ENCODE measurements at places on chromosomes 6 and 20.

DNA sequence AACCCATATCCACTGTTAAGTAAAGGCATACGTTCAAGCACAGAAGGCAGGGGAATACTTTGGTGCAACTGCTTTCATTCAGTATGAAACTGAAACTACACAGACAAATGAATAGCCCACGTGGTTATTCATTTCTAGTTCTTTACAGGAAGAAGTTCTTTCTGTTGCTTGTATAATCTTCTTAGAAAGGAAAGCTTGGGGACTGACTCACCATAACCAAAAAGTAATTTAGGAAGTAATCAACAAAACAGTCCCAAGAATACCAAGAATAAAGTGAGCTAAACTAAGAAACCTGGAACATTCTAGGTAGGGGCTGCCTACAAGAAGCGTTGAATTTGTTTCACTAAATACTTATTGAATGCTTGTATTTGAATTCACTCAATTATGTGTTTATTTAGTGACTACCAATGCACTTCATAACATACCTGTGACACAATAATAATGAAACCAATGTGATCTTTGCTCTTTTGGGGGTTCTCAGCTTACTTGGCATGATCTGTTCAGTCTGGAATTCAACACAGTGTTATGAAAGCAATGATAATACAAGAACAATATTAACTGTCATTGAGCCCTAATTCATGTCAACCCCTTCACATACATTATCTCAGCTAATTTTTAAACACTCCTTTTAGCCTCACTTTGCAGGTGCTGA lies 25.1 kb upstream of the KIAA0408 start:
- DNase-seq, result no peak

GRCh38 chr6:90471263-90471662 lies 115.6 kb downstream of the MAP3K7 start:
- no peak for DNase-seq

DNA sequence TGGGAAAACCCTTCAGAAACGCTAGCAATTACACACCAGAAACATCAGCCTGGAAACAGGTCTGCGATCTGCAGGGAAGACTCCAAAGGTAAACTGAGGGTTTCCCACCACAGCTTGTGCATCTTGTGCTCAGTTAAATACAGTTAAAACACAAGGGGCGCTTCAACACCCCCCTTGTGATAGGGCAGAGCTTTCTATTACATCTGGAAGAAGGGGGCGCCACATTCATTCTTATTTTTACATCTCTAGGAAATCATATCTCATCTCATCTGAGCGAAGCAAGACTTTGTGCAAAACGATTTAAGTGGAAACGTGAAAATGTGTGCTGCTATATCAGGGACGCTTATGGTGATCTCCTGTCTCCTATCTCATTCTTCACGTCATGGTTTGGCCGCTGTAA lies 58.5 kb downstream of the PRND start:
- no peak for DNase-seq

- DNase-seq, result no peak
These were observed 20.8 kb upstream of the GMDS start for GRCh38 chr6:2266031-2266795.

- no peak for DNase-seq
These were observed 46.3 kb upstream of the ENTPD6 start for GRCh38 chr20:25148982-25149846.

DNA sequence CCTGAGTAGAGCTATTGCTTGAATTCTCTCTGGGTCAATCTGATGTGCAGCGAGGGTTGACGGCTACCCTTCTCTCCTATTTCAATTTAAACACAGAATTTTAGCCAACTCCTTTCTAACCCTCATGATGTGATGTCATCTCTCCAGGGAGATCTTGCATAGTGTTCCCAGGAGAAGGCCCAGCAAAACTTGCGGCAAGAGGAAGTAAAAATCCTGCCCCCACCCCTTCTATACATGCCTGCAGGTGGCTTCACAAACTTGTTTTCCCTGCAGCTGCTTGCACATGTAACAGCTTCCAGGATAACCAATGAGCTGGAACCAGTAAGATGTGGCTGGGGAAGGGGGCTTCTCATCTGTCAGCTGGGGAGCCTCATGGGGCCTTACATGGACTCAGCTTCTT lies 169.3 kb upstream of the CDH4 start:
- no peak for DNase-seq

GRCh38 chr6:166307082-166308032 lies 835 bp downstream of the PRR18 start:
- DNase-seq, result peak; percentile 58

DNA sequence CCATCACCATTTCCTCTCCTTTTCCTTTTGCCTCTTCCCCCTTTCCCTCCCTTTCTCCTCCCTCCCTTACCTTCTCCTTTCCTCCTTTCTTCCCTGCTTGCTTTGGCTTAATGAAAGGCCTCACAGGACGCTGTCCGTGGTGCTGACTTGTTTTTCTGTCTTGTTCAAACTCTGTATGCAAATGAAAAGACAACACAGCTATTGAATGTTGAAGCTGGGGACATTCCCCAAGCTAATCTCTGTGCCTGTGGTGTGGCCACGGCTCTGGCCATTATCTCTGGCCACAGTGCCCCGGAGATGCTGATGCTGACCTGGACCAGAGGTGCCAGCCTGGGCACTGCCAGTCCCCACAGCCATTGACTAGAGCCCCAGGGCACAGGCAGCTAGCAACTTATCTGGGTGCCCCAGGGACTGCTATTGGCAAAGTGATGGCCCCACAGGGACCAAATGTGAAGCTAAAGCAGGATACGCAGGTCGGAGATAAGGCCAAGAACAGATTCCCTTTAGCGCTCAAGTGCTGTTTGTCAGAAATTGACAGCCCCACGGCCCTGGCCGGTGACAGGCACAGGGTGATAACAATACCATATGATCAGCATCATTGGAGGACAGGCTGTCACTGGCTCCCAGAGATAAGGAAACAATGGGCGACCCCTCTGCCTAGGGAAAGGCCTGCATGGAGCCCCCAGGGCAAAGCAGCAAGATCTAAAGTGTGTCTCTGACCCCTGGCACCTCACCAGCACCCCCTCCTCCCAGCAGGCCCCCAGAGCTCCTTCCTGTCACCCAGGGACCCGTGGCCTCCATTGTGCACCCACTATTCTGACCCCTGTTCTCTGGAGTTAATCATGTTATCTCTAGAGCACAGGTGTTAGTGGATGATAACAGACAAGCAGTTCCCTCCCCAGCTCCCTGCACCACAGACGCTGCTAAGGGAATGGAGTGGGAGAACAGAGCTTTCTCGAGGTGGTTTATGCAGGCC lies 31.6 kb upstream of the SLC32A1 start:
- DNase-seq, result peak; percentile 82

- no peak for DNase-seq
These were observed 787 bp upstream of the CARMIL1 start for GRCh38 chr6:25278261-25278913.

DNA sequence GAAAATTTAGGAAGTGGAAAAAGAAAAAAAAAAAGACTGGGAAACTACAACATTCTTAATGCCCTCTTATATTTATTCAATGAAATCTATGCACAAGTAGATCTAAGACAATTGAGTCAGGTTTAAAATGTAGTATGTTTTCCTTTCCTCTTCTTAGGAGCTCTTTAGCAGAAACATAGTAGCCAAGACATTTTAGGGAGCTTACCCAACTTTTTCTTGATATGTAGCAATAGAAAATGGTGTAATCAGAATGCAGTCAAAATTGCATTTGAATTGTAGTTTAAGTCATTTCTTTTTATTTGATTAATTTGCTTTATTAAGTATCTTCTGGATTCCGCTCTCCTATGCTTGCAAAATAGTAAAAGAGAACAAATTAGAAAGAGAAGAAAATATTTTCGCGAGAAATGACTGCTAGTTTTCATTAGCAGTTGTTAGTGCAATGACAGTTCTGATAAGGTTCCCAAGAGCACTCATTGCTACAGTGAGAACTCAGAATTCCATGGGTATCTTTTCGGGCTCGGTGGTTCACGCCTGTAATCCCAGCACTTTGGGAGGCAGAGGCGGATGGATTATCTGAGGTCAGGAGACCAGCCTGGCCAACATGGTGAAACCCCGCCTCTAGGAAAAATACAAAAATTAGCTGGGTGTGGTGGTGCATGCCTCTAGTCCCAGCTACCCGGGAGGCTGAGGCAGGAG lies 52.2 kb downstream of the JARID2 start:
- DNase-seq, result no peak

- DNase-seq, result no peak
These were observed 106.6 kb downstream of the SGK1 start for GRCh38 chr6:134211297-134211696.

DNA sequence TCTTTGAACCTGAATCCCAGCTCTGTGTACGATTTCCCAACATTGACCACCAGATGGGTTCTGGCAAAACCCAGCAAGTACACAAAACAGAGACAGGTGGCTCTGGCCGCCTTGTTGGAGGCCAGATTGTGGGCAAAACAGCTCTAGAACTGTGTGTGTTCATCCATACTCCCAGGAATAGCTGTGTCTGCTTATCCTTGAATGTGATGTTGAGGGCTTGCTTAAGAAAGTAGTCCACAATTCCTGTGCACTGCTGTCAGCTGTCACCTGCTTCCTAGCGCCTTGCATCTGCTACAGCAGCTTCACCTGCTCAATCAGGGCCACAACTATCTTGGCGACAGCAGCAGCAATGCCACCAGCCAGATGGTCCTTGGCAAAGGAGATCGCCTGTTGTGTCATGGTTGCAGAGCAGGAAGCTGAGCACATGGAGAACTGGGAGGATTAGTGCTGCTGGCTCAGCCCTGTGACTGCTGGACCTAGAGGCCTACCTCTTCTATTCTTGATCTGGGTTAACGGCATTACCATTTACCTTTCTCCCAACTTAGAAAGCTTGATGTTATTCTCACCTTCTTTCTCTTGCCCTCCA lies 3.7 kb upstream of the SMAP1 start:
- no peak for DNase-seq

GRCh38 chr6:43913375-43914271 lies 143.6 kb downstream of the VEGFA start:
- DNase-seq, result no peak

DNA sequence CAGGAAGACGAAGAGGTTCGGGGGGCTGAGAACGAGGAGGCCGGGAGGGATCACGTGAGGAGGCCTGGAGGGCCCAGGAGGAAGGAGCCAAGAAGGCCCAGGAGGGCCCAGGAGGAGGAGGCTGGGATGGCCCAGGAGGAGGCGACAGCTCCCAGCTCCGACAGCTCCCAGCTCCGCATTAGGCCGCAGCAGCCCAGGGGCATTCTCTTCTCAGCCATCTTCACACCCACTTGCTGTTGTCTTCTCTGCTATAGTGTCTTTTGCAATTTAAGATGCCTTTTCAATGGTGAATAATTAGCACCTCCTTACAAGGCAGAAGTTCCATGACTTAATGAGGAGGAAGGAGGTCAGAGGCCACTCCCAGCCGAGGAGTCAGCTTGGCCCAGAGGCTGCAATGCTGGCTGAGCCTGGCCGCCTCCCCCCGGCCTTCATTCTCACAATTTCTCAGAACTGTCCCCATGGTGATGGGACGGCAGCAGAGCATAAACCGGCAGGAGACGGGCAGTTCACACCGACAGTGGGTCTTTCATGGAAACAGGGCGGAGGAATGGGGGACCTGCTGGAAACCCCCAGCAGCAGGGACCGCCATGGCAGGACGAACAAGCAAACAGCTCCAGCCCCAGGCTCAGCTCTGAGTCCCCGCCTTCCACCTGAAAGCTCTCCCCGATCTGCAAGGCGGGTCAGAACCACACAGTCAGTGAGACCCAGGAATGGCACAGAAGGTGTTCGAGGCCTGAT lies 45.1 kb downstream of the WDR27 start:
- no peak for DNase-seq

DNA sequence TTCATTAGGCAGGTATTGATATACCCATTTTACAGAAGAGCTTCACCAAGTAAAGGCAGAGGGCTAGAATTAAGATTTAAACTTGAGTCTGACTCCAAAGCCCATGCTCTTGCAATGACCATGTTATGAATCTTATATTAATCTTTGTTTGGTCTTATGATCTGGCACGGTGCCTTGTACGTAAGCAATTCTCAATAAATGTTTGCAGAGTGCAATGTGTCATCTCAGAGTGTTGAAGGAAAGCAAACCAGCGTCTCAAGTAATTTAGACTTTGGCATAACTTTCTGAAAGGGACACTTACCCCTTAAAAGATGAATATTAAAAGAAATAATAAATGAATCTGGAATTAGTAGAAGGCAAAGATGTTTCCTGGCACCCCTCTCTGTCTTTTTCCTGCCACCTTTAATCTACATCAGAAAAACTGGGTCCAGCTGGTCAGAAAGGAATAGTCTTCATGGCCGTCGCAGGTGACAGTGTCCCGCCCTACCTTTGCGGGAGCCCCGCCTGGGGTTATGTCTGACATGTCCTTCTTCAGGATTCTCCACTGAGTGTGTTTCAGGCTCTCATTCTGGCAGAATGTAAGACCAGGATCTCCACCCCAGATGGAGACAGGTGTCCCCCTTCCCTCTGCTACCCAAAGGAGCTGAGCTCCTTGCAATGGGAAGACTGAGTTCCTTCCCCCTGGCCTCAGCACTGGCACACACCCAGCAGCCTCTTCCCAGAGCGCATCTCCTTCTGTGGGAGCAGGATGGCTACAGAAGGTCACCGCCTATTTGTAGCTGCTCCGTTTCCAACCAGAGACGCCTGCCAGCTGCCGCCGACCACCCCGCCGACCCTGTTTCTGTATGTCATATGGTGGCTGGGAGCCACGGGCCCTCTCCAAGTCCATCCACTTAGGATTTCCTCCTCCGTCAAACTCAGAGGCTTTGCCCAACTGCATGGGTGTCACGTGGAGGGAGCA lies 266.3 kb upstream of the ECI2 start:
- no peak for DNase-seq

DNA sequence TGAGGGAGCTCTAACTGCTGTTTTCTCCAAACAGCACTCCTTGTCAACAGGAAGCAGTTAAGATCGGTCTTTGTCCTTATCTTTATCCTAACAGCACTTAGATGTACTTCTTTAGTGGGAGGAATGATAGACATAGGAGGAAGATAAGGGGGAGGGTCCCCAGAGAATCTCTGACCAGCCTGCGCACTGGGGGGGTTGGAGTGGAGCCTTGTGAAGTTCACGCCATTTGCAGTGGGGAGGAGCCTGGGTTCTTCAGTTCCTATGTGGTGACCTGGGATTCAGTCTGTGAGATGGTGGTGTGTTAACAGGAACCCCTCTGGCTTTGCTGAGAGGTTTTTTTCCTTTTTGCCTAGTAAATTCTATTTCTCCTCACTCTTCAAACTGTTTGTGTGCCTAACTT lies 18.1 kb upstream of the ASCC3 start:
- DNase-seq, result no peak

DNA sequence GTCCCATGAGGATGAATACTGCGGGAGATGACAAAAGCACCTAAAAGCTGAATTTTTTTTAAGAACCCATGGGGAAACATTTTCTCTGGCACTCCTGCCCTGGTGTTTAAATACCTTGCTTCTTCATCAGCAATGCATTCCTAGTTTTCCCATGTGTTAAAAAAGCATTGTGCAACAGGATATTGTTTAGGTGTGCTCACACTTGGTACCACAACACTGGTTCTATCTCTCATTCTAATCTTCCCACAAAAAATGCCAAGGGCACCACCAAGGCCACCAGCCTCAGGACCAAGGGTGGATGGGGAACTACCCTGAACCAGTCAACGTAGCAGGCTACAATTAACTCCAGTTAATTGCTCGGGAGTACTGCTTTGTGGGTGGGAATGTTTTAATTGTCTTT lies 50.9 kb downstream of the ALDH5A1 start:
- no peak for DNase-seq
